ENCODE measurements at places on chromosomes 3 and 15.

GRCh38 chr3:128439226-128439625 lies 27.5 kb downstream of the DNAJB8 start:
- DNase-seq: no peak

- no peak for DNase-seq
These were observed 27.0 kb downstream of the KIF7 start for GRCh38 chr15:89628301-89628700.

DNA sequence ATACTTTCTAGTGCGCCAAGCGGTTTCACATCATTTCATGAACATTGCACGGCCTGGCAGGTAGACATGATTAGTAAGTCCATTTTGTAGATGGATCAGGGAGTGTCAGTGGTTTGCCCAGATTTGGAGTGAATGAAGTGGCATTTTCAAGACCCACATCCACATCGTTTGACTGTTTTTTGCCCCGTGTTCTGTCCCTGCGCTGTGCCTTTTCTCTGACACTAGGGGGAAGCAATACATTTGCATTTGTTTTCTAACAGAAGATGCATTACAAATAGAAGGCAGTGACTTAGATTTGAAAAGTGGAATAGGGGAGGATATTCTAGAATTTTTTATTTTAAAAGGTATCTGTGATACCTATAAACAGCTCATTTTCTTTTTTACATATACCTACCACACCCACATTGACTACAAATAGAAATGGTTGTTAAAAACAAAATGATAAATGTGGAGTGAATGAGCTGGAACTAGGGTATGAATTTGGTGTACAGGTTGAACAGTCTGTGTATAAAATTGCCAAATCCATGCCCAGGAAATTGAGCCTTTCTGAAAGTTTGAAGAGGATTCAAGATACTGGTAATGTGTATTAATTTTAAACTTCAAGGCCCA lies 98.0 kb downstream of the USP13 start:
- DNase-seq: no peak

DNA sequence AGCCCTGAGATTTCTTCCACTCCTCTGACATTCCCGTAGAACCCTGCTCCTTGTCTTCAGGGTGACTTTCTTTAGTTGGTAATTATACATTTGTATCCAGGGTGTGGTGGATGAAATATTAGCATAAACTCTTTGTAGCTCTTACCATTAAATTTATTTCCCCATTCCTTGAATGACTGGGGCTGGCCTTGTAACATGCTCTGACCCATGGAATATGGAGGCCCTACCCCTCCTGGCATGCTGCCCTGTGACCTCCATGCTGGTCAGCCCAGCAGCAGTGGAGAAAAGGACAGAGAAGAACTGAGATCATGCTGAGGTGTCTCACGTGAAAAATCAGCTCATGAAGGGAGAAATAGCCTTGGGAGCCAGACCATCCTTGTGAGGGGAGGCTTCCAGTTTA lies 96.1 kb upstream of the PROK2 start:
- no peak for DNase-seq

GRCh38 chr3:45684327-45684892 lies 4.8 kb upstream of the SACM1L start:
- DNase-seq: no peak

GRCh38 chr15:73287019-73287418 lies 81.7 kb downstream of the HCN4 start:
- DNase-seq: no peak

DNA sequence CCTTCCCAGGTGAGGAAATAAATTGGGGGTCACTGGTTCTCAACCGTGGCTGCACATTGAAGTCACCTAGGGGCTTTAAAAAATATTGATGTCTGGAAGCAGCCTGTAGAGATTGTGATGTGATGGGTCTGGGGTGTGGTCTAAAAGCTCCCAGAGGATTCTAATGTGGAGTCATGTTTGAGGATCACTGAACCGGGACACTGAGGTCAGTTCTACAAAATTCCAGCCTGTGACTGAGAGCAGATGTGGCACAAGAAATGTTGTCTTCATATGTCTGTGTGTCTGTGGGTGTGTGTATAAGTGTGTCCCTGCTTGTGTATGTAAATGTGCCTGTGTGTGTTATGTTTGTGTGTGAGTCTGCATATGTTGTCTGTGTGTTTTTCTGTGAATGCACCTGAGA lies 79.9 kb downstream of the TLE3 start:
- no peak for DNase-seq

GRCh38 chr3:184600685-184601377 lies 39.2 kb downstream of the EPHB3 start:
- DNase-seq: no peak

GRCh38 chr3:172464306-172464705 lies 16.1 kb upstream of the GHSR start:
- DNase-seq: no peak

GRCh38 chr15:49438962-49439631 lies 16.1 kb downstream of the FGF7 start:
- no peak for DNase-seq

DNA sequence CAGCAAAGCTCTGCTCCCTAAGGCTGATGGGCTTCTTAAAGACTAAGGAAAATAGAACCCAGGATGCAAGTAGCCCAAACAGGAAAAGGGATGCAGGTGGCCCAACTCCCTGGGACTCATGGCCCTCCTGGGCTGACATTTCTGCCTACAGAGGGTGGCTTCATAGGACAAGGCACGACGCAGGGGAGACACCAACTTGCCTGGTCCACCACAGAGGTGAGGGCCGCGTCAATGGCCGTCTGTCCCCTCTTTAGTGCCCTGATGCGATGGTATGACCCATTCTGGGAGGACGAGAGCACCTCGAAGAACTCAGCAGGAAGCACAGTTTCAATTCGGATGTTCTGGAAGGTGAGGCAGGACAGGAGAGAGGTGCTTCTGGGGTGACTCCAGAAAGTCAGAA lies 44.0 kb downstream of the NUP210 start:
- DNase-seq: no peak

DNA sequence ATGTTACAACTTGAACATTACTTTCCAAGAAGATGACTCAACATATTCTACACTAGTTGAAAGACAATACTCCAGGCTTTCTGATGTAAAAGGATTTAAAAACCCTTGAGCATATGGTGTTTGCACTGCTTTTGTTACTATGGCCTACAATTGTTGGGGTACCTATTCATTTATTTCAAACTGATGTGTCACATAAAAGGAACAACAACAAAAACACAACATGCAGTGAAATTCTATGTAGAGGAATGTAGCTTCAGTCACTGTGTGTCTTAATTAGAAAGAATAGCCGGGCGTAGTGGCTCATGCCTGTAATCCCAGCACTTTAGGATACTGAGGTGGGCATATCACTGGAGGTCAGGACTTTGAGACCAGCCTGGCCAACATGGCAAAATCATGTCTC lies 1.6 kb downstream of the SPATA16 start:
- DNase-seq: no peak

- DNase-seq: no peak
These were observed 55.2 kb downstream of the UNC13C start for GRCh38 chr15:54033356-54033860.

DNA sequence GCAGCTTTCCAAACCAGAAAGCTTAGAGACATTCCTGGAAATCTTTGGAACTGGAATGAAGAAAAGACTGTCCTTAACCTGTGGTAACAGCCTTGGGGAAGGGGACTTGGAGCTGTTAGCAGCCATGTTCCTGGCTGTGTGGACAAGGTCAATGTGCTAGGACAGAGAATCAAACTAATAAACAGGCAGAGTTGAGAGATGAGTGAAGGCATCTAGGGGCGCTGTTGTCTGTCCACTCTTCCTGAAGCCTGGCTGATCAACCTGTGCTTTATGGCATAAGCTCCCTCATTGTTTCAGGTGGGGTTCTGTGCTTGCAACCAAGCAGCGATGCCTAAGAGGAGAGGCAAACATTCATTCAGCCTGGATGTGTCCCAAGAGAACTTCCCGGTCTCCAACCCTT lies 19.3 kb downstream of the ZNF860 start:
- no peak for DNase-seq

GRCh38 chr3:189631373-189631408 lies at the start of gene TP63:
TSS of gene TP63 (plus strand) at chr3:189631389. CDS start at chr3:189631516, 127 bp downstream.
- no peak for DNase-seq

- DNase-seq: no peak
These were observed 15.3 kb upstream of the UNC13C start for GRCh38 chr15:53962646-53963561.

DNA sequence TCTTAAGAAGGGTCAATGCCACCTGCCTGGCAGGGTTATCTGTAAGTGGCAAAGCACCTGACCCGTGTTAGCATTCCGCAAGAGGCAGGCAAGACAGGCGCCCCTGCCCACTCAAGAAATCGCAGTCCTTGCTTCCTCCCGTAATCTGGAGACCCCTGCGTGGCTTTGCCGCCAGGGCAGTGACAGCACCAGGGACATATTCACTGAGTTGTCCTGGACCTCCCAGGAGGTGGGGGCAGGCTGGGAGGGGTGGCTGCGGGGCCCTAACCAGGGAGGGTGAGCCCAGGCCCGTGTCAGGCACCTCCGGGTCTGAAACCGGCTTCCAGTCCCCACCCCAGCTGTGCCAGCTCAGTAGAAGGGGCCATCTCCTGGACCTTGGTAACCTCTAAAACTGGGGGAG lies 15.8 kb upstream of the SEC13 start:
- no peak for DNase-seq

- DNase-seq: no peak
These were observed at the start of gene SAMMSON for GRCh38 chr3:69999140-70000027. TSS of gene SAMMSON (plus strand) at chr3:69999733.

- DNase-seq: no peak
These were observed 31.0 kb downstream of the SRPRB start for GRCh38 chr3:133836497-133837158.

GRCh38 chr3:111107662-111108035 lies 36.0 kb downstream of the NECTIN3 start:
- DNase-seq: no peak

- no peak for DNase-seq
These were observed 10.6 kb downstream of the NCEH1 start for GRCh38 chr3:172700256-172700655.

DNA sequence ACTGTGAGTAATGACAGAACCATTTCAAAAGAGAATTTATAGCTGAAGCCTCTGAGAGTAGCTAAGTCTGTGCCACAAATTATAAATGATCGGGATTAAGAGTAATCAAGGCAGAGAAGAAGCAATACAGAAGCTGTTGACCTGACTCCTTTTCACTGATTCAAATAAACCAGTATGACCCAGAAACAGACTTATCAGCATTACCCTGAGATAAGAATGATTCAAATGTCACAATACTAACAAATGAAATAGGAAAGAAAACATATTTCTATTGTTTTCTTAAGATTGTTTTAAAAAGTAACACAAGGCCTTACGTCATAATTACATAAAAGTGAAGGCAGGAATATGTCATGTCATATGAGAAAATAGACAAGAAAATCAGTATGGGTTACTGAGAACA lies 1534.6 kb downstream of the SI start:
- no peak for DNase-seq

DNA sequence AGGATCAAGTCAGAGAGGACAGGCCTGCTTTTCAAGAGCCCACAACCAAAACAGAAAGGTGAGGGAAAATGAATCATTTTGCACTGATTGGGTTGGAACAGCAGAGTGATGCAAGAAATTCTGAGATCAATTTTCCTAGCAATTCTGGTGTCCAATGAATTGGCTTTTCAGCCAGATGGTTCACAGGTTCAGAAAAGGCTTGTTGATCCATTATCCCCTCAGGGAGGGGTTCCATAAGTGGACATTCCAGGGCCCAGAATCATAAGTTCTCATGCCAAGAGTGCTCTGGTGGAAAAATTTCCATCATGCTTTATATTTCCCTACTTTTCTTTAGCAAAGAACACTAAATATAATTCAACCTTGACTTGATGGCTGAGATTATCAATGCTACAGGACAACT lies 16.2 kb downstream of the RBP2 start:
- no peak for DNase-seq

GRCh38 chr15:87704276-87704675 lies 552.3 kb downstream of the NTRK3 start:
- DNase-seq: no peak

GRCh38 chr3:48716508-48716981 lies 476 bp downstream of the IP6K2 start:
- DNase-seq: no peak

DNA sequence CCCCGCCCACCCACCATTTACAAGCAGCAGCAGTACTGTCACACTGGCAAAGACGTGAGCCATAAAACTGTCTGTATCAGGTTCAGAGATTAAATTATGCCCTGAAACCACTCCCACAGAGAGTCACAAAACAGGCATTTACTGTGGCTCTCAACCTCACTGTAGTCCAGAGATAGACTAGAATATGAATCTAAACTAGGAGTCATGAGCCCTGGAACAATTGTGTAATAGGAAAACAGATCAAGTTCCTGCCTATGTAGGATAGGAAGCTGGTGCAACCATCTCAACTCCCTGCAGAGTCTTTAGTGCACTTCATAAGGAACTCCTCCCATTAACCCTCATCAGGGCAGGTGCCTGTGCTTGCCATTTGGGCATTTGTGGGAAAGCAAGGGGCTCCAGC lies 61.7 kb downstream of the FAM227B start:
- no peak for DNase-seq

GRCh38 chr3:134542287-134542958 lies 56.6 kb downstream of the CEP63 start:
- no peak for DNase-seq

GRCh38 chr15:26661748-26662147 lies 111.1 kb downstream of the GABRB3 start:
- DNase-seq: no peak

GRCh38 chr3:140770977-140771667 lies 93.3 kb downstream of the TRIM42 start:
- DNase-seq: no peak

Measured in CD4-positive, alpha-beta T cell treated with Interleukin-6 at 100 ng/mL for 8 hours (primary cell).